Smooth muscle cell of the umbilical artery (primary cell): ENCODE measurements at places on chromosomes 1 and 21. TPM values are rescaled to one million over a fixed set of nuclear protein-coding genes. Genes with fewer than 3 reads are reported as not detected.

TOR1AIP2 gene
- 111 and 152 TPM in 2 replicates for total RNA-seq

FCGR3A gene
- not detected in 2 replicates for total RNA-seq

DCDC2B gene
- not detected in 2 replicates for total RNA-seq

GBP6 gene
- not detected in 2 replicates for total RNA-seq

LDLRAP1 gene
- 20.5 and 28.1 TPM in 2 replicates for total RNA-seq

GOLT1A gene
- not detected in 2 replicates for total RNA-seq

SIPA1L2 gene
- 0.97 and 7.4 TPM in 2 replicates for total RNA-seq

C1orf174 gene
- total RNA-seq, result 24.3 and 29.5 TPM in 2 replicates

SLAMF6 gene
- not detected in 2 replicates for total RNA-seq

SPRR2F gene
- total RNA-seq, result not detected in 2 replicates

SLC16A4 gene
- 5.9 and 10.4 TPM in 2 replicates for total RNA-seq

RGS8 gene
- not detected in 2 replicates for total RNA-seq

SPRR2E gene
- total RNA-seq, result not detected in 2 replicates

NUAK2 gene
- 6.4 and 6.8 TPM in 2 replicates for total RNA-seq

ANGPTL1 gene
- 4.8 and 34.7 TPM in 2 replicates for total RNA-seq

FAM167B gene
- total RNA-seq, result 0.78 TPM in 1 of 2 replicates, not detected in the other

OR2L3 gene
- total RNA-seq, result not detected in 2 replicates

DSCAM gene
- 0.05 TPM in 1 of 2 replicates, not detected in the other for total RNA-seq

SHISAL2A gene
- not detected in 2 replicates for total RNA-seq

WDR64 gene
- not detected in 2 replicates for total RNA-seq

OR14K1 gene
- not detected in 2 replicates for total RNA-seq

PPIH gene
- total RNA-seq, result 18.7 and 22.4 TPM in 2 replicates

CD1E gene
- total RNA-seq, result not detected in 2 replicates

REN gene
- not detected in 2 replicates for total RNA-seq

C1orf105 gene
- not detected in 2 replicates for total RNA-seq

RPS8 gene
- 927 and 1,770 TPM in 2 replicates for total RNA-seq

TENT5C gene
- total RNA-seq, result 3.4 and 3.6 TPM in 2 replicates

STK40 gene
- 13.1 and 35.9 TPM in 2 replicates for total RNA-seq
